D341Med (cell line): ENCODE measurements at places on chromosomes 16 and 17.

GRCh38 chr16:84726079-84726668 lies 26.4 kb downstream of the USP10 start:
- peak; percentile 72 for DNase-seq

- DNase-seq = peak; percentile 32
These were observed 19.4 kb upstream of the ENDOV start for GRCh38 chr17:80395402-80396151.

- DNase-seq = no peak
These were observed 6.7 kb downstream of the ITGA3 start for GRCh38 chr17:50062293-50063243.

GRCh38 chr17:81722184-81723120 lies 10.4 kb downstream of the SLC25A10 start:
- no peak for DNase-seq

GRCh38 chr17:70120425-70120824 lies 45.4 kb downstream of the KCNJ16 start:
- DNase-seq = no peak

GRCh38 chr17:55307879-55308278 lies 43.1 kb downstream of the HLF start:
- no peak for DNase-seq

- DNase-seq = no peak
These were observed at the start of gene ADGRG1 for GRCh38 chr16:57628008-57628781. Gene ADGRG1, plus strand, starts transcription at chr16:57628630. Its CDS starts 21,658 bp downstream, at chr16:57650288.

- DNase-seq = no peak
These were observed 634 bp downstream of the SLC2A4 start for GRCh38 chr17:7281953-7282751.

GRCh38 chr17:17081304-17081940 lies 39.2 kb downstream of the MPRIP start:
- DNase-seq = no peak

DNA sequence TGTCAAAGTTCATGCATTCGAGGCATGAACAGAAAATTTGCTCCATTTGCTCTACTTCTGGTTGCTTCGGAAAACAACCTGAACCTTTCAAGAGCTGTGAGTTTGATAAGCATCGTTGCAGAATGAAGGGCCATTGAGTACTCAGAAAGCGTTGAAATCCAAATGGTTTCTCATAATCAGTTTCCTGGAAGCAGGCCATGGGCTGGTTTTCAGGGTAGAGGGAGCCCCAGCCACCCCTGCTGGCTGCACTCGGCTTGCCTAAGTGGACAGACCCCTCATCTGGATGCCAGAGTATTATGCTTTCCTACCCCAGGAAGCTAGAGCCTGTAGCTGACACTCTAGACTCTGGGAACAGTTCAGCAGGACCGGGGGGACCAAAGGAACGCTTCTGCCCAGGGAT lies 24.4 kb downstream of the SCNN1G start:
- no peak for DNase-seq

DNA sequence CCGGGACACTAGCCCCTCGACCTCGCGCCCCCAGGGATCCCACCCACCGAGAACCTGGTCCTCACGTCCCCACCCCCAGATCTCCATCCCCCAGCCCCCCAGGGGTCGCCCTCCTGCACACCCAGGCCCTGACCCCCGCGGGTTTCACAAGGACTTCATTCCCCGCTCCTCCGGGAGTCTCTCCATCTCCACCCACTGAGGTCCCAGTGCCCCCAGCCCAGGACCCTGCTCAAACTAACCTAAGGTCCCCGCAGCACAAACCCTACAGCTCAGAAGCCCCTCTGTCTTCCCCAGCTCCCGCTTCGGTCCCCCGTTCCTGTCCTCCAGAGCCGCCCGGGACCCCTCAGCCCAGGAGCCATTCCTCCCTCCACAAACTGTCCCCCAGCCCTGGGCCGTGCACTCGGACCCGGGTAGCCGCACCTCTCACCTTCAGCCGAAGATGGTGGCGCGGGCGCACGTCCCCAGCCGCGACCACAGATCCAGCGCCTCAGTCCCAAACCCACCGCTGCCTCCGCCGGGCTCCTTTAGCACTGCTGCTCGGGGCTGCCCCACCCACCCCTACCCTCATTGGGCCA lies at the start of gene MYH10:
MYH10 (minus strand) TSS at position 499 of the 575 bp plus-strand sequence. CDS start 7,479 bp downstream, outside the sequence.
- no peak for DNase-seq

DNA sequence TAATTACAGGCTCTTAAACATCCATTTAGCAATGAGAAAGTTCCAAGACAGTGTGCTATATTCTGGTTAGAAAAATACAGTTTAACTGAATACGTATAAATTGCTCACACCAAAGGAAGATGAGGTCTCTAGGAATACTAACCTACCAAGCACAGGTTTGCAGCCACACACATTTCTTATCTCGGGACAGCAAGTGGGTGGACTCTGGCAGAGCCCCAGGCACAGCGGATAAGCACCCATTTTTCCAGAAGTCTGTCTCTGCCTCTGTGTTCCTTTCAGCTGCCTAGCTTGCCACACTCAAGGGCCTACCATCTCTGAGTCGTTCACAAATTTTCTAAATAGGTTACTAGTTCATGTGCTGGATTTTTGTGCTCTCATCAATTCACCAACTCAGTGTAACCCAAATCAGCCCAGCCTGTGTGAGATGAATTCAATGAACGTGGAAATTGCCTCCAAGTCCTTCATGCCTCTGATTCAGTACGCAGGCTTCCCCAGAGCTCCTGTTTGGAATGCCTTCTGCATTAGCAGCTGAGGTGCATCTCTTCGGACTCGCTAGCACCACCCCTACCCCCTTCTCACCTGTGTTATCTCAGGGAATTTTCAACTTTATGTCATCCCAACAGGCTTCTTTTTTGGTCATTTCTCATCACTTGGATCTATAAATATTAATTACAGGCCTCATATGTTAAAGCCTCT lies 581.0 kb upstream of the CDH11 start:
- DNase-seq = no peak

DNA sequence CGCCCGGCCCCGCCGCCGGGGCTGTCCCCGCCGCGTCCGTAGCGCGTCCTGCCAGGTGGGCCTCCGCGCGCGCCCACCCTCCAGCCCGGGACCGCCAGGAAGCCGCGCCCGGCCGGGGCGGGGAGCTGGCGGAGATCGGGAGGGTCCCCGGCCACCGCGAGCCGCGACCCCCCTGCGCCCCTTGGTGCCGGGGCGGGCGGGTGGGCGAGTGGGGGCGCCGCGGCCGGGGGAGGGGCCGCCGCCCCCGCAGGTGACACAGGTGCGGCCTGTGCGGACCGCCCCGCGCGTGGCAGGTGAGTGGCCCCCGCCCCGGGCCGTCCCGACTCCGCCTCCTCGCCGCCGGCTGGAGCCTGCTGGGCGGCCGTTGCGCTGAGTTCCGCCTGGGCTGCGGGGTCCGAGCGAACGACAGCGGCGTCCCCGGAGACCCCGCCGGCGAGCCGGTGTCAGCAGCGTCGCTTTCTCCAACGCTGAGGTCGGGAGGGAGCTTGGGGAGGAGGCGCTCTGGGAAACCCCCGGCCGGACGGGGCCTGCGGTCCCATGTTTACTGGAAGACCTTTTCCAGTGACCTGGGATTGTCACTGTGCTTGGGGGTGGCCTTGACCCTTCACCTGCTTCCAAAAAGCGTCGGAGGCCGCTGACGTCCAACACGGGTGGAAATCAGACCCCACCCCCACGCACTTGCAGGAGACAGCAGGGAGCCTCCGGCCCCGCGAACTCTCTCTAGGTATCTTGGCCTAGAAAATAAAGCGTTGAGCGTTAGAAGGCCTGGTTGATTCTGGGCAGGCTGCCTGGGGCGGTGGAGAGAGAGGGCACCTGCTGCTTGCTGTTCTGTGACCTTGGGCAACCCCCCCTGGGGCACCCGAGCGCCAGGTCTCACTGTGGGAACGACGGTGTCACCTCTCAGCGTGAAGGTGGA lies 542 bp downstream of the KLHL36 start:
- DNase-seq = peak; percentile 75

DNA sequence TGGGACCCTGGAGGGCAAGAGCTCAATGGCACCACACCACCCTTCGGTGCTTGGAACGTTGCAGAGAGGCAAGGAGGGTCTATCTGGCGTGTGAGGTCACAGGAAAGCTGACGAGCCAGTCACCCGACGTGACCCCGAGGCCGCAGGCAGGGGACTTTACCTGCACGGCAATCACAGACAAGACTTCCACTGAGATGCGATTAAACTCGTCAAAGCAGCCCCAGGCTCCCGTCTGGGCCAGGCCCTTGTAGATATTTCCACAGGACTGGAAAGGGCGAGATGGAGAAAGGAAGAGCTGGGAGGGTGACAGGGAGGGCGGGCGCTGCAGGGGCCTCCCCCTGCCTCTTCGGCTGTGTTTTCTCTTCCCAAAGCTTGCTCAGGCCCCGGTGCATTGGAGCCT lies 78.3 kb downstream of the DNAH17 start:
- DNase-seq = no peak

DNA sequence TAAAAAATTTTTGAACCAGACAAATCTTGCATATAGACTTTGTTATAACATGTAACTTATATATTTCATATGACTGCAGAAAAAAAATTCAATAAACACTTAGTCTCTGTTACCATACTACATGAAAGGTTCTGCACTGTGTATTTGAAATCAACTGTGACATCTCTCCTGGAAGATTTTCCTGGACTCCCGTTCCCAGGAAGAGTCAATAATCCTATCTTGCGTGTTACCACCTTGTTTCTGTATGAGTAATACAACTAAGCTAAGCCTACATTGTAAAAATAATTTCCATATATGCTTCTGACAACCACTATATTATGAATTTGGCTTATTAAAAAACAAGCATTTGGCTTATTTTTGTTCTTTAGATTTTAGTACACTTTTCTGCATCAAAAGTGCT lies 665.6 kb upstream of the SOX9 start:
- no peak for DNase-seq

DNA sequence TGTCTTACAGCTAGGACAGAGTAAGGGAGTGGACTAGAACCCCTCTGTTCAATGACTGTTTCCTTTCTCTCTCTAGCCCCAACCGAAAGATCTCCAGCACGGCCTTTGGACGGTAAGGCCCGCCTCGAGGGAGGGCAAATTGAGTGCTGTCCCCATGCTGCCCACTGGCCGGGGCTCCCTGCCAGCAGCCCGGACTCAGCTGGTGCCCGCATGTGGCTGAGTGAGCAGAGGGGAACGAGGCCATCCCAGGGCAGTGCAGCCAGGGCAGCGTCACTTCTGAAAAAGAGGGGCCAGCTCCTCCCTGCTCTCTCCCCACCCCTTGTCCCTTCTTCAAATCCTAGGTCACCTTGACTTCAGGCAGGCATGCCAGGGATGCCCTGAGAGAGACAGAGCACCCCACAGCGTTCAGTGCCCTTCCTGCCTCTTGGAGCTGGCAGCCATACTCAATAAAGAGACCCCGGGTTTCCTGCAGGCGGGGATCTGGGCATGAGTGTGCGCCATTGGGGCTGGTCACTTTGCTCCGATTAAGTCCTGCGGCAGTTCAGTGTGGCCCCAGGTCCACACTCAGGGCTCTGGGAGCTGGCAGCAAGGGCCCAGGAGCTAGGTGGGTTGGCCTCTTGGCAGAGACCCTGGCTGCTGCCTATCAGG lies 130.9 kb downstream of the RAB11FIP4 start:
- DNase-seq = no peak

- DNase-seq = no peak
These were observed 17.5 kb upstream of the MLKL start for GRCh38 chr16:74718140-74718539.

DNA sequence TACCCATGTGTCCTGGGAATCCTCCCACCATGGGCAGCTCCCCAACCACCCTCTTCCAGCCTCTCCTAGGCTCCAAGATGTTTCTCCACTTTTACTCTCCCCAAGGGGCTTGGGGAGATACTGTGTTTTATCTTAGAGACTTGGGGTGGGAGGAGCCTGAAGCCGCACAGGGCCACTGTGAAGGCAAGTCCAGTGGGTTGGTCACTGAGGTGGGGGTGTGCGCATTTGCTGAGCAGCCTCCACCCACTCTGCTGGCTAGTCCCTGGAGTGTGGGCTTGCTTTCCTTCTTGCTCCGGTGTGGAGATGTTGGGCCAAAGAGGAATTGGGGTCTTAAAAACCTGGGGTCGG lies 4.1 kb upstream of the CLDN9 start:
- DNase-seq = no peak

- DNase-seq = no peak
These were observed 114.4 kb downstream of the SDR42E1 start for GRCh38 chr16:81896902-81897301.

GRCh38 chr17:10870336-10871050 lies 32.6 kb upstream of the PIRT start:
- no peak for DNase-seq

DNA sequence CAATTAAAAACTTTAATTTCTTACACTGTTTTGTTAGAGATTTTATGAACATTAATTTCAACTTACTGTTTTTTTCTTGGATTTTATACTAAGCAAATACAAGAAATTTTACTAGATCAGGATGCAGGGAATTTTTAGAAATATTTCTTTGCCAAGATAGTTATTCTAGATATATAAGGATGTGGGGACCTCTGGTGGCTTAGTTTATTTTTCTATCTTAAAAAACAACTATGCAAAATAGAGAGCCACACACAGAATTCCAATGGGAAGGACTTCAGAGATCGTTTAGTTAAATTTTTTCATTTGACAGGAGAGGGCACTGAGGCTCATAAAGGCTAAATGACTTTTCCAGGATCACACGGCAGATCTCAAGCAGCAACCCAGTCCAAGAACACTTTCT lies 23.0 kb upstream of the CAPNS2 start:
- DNase-seq = no peak

DNA sequence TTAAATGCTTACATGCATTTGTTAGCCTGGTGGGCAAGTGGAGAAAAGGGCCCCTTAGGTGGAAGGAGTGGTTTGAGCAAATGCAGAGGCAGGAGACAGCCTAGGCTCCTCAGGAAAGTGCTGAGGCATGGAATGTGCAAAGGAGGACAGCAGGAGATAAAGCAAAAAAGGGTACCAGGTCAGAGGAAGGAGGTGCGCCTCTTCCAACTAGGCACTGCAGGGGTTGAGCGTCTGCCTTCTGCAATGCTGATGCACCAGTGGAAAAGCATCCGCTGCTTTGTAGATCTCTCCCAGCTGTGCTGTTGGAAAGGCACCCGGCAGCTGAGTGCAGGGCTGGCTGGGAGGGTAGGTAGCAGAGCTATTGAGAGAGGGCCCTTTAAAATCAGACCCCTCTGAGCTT lies 287.0 kb upstream of the XYLT1 start:
- no peak for DNase-seq

GRCh38 chr17:70132505-70132904 lies 36.8 kb upstream of the KCNJ2 start:
- DNase-seq = no peak

GRCh38 chr17:32588135-32588534 lies 101.3 kb downstream of the CDK5R1 start:
- no peak for DNase-seq
